ENCODE measurements at places on chromosomes 5 and 9.

GRCh38 chr5:104080646-104081175 lies 518.1 kb upstream of the NUDT12 start:
- no peak for DNase-seq

DNA sequence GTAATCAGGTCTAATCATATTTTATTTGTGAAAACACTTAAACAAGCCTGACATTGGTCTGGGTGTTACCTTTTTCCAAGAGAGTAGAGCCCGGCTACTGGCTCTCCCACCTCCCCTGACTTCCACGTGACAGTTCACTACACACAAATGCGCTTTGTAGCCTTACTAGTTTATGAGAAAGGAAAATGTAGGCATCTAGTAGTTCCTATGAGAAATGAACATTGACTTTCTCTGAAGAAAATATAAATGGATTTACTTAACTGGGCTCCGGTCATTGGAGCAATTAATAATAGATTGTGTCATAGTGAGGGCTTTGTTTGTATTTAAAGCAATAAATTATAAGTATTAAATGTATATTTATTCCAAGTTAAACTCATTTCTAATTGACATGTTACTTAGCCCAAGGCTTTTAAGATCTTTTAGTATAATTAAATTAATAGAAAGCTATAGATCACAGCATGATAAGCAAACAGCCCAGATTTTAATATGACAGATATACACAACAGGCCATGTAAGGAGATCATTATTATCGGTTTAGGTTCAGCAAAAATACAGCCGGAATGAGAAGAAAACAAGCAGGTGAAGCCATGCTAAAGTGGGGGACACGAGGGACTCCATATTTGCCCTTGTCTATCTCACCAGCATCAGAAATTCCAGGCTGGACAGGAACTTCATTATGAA lies 756.5 kb upstream of the ADAMTS16 start:
- no peak for DNase-seq

- DNase-seq = no peak
Measured at GRCh38 chr9:113315231-113315630, 12.1 kb upstream of the RNF183 start.

DNA sequence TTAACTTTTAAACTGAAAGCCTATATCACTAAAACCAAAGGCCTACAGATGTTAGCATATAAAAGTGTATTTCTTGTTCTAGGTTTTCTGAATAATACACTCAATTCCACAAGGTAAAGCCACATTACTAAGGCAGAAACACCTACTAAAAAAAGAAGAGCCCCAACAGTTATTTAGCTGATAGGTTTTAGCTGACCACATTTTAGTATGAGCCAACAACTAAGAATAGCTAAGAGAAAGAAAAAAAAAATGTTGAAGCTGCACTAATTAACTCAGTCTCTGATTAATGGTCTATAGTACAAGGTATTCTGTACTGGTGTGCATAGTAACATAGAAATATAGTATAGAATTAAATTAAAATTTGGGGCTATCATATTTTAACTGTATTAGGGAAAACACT lies 23.5 kb downstream of the ZFR start:
- DNase-seq = no peak

GRCh38 chr5:2750026-2750757 lies 1.3 kb downstream of the IRX2 start:
- no peak for DNase-seq

DNA sequence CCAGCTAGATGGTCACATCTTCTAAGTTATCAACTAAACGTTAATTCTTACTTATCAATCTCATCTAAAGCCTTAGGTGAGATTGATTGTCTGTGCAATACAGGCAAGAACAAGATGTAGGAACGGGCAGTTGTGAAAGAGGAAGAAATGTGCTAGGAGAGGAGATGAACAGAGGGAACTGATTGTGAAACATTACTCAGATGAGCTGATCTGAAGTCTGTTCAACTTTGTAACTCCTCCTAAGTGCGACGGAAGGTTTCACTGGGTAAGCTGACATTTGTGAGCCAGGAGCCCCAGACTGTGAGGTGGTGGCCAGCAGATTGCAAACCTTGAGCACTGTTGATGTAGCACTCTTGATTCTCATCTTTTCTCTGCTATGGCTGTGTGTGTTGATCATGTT lies 204.1 kb downstream of the CD180 start:
- DNase-seq = no peak

- DNase-seq = no peak
Measured at GRCh38 chr9:1094749-1095148, 44.6 kb downstream of the DMRT2 start.

GRCh38 chr9:24488896-24489295 lies 56.8 kb downstream of the IZUMO3 start:
- DNase-seq = no peak

DNA sequence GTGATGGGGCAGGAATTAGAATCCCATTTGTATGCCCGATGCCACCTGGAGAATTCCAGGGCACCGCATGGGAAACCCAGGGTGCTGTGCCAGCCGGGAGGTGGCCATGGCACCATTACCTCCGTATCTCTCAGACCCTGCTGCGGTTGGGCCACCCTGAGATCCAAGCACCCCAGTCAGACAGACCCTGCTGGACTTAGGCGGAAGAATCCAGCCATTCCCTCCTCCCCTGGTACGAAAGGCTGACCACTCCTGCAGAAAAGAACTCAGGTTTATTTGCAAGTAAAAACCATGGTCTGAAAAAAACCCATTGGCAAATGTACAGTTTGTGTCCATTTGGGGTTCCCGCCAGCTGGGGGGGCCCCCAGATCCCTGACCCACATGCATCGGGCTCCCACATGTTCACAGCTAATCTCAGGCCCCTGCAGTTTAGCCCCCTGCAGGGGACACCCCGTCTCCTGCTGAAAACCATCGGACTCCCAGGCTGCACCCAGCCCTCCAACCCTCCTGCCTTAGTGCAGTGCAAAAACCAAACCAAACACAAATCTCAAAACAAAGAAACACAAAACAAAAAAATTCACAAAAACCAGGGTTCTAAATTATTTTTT lies 23.6 kb upstream of the SARDH start:
- DNase-seq = no peak

GRCh38 chr9:133471551-133472276 lies 7.2 kb downstream of the SLC2A6 start:
- DNase-seq = no peak

- DNase-seq = no peak
Measured at GRCh38 chr5:110096419-110096818, 406.7 kb downstream of the MAN2A1 start.

GRCh38 chr5:115501464-115502210 lies 42.9 kb downstream of the FEM1C start:
- DNase-seq = no peak

- DNase-seq = no peak
Measured at GRCh38 chr9:84504360-84504759, 163.8 kb upstream of the SLC28A3 start.

DNA sequence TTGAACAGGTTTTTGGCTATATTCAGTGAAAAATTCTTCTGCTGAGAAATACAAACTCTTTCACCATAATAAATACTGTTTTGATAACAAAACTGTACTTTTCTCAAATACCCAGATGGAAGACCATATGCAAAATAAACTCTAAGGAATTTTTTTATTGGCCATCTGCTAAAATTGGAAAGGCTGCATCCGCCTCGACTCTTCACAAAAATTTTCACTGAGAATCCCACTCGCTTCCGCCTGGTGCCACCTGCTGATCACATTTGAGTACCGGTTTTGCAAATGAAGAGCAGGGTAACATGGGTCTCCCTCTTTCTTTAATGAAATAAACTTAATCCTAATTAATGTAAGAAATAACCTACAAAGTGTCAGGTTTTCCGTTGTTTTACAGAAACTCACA lies 76.4 kb downstream of the TTLL11 start:
- no peak for DNase-seq

DNA sequence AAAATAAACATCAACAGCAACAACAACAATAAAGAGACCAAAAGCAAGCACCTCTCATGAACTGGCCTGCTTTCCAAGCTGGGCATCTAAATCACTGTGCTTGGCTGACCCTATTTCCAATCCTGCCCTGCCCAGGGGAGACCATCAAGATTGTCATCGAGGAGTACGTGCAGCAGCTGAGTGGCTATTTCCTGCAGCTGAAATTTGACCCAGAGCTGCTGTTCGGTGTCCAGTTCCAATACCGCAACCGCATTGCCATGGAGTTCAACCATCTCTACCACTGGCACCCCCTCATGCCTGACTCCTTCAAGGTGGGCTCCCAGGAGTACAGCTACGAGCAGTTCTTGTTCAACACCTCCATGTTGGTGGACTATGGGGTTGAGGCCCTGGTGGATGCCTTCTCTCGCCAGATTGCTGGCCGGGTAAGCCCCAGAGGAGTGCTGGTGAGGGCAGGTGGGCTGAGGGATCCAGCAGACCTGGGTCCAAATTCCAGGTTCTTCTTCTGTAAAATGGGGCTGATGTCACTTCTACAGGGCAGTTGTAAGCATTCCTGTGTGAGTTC lies 15.6 kb downstream of the PTGS1 start:
- no peak for DNase-seq

- DNase-seq = no peak
Measured at GRCh38 chr9:2717385-2717784, at the start of gene KCNV2. TSS of gene KCNV2 (plus strand) at chr9:2717510. CDS start at chr9:2717740, 230 bp downstream.

GRCh38 chr9:134378901-134379338 lies 52.7 kb downstream of the RXRA start:
- no peak for DNase-seq

DNA sequence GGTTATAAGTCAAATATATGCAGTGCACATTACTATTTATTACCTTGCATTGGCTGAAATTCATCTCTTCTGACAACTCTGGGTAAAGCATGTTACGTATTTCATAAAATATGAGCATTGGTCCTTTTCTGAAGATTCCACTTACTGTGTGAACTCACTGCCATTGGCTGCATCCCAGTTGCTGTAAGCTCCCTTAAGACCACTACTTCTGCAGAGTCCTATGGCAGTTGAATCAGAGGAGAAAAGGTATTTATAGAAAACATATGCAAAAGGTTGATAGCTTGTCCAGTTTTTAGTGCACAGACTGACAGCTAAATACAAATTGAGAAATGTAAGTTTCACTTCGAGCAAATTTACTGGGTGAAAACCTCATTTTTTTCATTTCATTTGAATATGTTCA lies 394.6 kb upstream of the ARRDC3 start:
- DNase-seq = no peak

- no peak for DNase-seq
Measured at GRCh38 chr9:8114826-8115225, 315.2 kb upstream of the DMAC1 start.

GRCh38 chr5:150129454-150129812 lies 26.2 kb downstream of the PDGFRB start:
- DNase-seq = no peak

GRCh38 chr5:5770825-5771224 lies 348.3 kb downstream of the ICE1 start:
- no peak for DNase-seq

DNA sequence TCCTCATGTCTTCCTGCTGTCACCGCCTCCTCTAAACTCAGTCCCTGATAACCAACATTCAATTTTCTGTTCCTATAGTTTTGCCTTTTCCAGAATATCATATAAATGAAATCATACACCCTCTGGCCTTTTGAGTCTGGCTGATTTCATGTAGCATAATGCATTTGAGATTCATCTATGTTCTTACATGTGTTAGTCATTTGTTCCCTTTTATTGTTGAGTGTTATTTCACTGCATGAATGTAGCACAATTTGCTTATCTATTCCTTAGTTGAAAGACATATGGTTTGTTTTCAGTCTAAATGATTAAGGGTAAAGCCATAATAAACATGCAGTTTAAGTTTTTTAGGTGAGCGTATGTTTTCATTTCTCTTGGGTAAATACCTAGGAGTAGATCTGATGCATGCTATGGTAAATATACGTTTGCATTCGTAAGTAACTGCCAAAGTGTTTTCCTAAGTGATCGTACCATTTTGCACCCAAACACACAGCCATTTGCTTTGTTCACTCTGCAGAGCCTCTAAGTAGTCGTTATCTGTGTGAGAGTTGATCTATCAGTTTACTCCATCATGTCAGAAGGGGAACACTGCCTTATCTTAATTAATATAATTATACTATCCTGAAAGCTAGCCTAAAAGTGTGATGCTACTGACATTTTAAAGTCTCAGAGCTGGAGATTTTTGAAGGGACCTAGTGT lies 460.8 kb downstream of the DMAC1 start:
- no peak for DNase-seq

- no peak for DNase-seq
Measured at GRCh38 chr5:176664479-176664878, 17.2 kb downstream of the TSPAN17 start.

DNA sequence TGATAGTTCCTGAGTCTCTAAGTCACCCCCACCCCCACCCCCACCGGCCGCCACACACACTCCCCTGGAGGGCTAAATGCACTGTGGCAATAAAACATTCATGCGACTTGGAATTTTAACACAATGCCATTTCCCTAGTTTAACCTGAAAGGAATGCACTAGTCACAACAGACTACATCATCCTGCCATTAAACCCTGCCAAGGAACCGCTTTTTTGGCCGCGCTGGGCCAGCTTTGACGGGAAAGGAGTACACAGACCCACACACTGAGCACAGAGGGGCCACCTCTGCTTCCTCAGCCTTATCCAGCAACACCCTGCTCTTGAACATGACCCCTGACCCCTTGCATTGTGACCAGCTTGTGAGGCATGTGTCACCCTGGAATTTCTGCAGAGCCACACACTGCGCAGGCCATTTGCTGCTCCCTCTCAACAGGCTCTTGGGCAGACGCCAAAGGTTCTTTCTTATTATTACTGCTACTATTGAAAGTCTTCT lies 165.3 kb downstream of the BNC2 start:
- no peak for DNase-seq

- no peak for DNase-seq
Measured at GRCh38 chr9:89716559-89716958, 111.7 kb downstream of the GADD45G start.

DNA sequence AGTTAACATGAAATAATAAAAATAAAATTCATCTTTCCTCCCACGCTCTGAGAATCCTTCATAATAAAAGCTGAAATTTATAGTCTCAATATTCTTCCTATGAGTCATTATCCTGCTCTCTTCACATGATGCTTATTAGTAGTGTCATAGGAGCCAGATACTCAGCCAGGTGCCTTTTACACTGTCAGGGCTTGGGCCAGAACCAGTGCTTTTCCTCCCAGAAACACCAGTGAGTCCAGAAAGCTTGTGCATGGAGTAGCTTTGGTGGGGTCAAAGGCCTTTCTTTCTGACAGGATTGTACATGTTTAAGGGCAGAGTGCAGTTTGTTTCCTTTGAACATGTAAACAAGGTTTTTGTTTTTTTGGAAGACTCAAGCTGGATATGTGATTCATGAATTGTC lies 6.8 kb downstream of the LSM11 start:
- no peak for DNase-seq

- no peak for DNase-seq
Measured at GRCh38 chr5:111083323-111083722, 8.8 kb upstream of the WDR36 start.

- no peak for DNase-seq
Measured at GRCh38 chr9:20479419-20480155, 142.7 kb downstream of the MLLT3 start.

DNA sequence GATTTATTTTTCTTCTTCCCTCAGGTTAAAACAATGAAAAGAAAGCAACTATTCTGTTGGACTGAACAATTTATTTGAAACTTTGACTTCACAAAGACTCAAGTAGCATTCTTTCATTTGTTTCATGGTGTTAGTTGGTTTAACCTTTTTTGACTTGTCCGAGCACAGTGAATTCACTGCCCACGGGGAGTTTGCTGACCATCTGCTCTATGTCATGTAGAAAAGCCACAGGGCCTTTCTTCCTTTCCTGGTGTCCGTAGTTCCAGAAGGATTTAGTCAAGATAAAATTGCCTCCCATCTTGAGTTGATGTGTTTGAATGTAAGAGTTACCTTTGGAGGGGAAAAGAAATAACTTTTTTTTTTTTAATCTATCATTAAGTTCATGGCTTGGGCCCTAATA lies 55.1 kb upstream of the ZNF608 start:
- no peak for DNase-seq

All from activated CD8-positive, alpha-beta memory T cell treated with anti-CD3 and anti-CD28 coated beads for 1 hour (primary cell).